ENCODE measurements at places on chromosomes 2 and 18.

GRCh38 chr2:189487283-189488007 lies 46.2 kb downstream of the WDR75 start:
- DNase-seq, result no peak

DNA sequence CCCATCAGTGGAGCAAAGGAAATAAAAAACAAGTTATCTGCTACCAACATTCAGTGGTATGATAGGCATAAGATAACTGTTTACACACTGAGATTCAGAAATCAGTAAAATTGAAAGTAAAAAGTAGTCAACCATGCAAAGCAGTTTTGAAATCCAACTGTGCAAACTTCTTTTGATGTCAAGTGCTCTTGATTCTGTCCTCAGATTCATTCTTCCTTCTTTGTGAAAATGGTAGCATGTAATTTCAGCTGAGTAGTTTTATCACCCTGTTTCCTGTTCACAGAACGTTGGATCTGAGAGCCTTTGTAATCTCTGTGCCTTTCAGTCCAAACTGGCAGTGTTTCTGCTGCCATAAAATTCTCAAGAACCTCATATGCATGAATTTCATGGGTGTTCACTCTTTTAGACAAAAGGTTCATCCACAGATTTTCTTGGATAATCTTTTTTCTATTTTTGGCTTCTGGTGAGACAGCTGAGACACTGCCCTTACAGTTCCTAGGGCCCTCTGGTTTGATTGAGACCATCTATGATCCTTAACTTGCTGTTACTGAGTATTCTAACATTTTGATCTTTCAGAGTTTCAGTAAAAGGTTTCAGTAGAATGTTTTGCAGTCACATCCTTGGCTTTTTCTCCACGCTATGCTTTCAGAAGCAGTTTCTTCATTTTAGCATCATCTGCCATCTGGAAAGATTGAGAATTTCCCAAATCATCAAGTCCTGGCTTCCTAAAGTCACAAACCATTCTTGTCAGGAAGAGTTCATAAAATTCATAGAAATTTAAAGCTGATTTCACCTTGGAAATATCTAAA lies 272.3 kb upstream of the EPHA4 start:
- no peak for DNase-seq

- DNase-seq, result no peak
These were observed 438.3 kb downstream of the ZNF521 start for GRCh38 chr18:24913507-24914170.

DNA sequence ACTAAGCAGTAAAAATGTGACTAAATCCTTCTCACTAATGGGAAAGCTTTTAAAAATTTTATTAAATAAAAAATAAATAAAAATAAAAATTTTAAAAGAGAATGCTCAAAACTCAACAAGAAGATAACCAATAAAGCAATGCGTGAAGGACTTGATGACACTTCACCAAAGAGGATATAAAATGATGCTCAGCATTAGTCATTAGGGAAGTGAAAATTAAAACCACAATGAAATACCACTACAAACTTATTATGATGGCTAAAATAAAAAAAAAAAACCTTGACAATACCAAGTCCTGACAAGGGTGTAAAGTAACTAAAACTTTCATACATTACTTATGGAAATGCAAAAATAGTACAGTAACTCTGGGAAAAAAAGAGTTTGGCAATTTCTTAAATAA lies 3.3 kb upstream of the WDR75 start:
- DNase-seq, result peak; percentile 17

GRCh38 chr2:64679673-64680425 lies 26.1 kb upstream of the SERTAD2 start:
- DNase-seq, result no peak

DNA sequence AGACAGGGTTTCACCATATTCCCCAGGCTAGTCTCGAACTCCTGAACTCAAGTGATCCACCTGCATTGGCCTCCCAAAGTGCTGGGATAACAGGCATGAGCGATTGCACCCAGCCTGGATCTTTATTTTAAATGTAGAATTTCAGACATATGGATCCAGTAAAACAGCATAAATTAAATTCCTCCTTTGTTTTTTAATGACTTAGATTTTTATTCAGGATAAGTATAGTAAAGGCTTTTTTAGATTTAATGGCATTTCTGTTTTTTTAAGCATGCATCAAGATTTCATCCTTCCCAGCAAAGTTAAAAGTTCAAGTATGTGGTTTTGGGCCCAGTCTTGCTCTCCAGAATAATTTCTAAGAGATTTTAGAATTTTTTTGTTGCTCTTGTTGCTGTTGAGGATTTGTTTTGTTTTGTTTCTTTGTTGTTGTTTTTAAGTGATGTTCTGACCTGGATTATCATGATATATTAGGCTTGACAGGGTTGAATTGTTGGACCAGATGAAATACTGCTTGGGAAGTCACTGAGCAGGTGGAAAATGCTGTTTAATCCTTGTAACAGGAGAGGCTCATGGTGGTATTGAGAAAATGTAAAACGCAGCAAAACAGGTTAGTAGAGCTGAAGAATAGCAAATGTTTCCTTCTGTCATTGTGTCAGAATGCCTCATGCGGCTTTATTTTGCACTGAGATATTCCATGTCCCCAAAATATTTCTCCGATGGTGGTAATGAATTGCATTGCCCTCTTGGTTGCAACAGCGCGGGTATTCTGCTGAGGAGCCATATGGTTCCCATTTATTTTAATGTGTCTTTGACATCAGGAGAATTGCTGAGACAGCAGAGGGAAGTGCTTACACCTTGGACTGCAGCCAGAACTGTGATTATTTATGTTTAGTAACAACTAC lies 147.9 kb downstream of the GALNT3 start:
- DNase-seq, result no peak

- DNase-seq, result no peak
These were observed 708.7 kb upstream of the LRATD1 start for GRCh38 chr2:13923823-13924222.

GRCh38 chr18:75262511-75262910 lies 51.9 kb downstream of the TSHZ1 start:
- DNase-seq, result no peak

- no peak for DNase-seq
These were observed 193.7 kb downstream of the DNER start for GRCh38 chr2:229520691-229521096.

DNA sequence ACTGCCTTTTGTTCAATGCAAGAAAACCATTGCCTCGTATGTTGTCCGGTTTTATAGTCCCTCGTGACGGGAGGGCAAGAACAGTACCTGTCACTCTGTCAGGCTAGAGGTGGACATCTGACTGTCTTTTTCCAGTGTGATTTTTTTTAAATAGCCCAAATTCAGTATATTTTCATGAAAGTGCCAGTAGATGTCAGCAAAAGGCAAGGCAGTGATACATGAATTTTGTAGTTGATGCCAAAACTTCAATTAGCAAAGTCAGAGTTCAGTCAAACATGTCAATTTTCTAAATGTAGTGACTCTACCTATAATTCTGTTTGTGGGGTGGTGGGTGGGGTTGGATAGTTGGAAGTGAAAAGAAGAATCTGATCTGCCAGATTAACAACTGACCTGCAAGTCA lies 296.0 kb upstream of the MC4R start:
- no peak for DNase-seq

- DNase-seq, result no peak
These were observed 308.5 kb upstream of the TFPI start for GRCh38 chr2:187862715-187863114.

GRCh38 chr2:230896346-230897115 lies 28.5 kb downstream of the GPR55 start:
- DNase-seq, result no peak

GRCh38 chr18:57533868-57534510 lies 52.5 kb downstream of the FECH start:
- no peak for DNase-seq

DNA sequence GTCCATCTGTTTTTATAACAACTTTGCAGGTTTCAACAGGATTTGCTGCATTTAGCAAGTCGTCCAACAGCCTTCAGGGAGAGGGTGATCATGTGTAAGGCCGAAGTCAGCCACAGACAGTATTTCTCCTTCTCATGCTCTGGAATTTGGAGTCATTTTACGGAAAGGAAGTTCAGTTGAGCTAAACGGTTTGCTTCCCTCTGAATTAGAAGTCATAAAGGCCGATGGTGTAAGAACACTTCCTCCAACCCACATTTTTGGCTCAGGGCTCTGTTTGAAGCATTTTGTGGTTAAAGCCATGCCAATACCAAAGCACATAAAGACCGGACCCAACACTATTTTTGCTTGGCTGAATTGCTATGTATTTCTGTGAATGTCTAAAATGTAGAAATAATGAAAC lies 129.5 kb downstream of the TMEM182 start:
- DNase-seq, result no peak

DNA sequence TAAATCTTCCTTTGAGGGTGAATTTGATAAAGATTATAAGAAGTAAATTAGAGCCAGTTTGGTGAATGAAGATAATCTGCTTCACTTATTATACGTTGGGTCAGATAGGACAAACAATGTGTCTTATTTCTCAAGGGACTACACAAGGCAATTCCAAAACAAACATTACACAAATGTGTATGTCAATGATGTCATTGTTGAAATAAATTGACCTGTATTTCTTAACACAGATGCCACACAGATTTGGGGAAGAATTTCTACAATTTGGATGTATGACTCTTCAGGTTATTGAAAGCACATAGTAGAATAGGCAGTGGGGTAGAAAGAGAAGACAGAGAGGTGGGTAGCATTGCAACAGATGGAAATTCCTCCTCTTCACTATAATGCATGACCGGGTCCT lies 6.9 kb upstream of the CRIM1 start:
- no peak for DNase-seq

DNA sequence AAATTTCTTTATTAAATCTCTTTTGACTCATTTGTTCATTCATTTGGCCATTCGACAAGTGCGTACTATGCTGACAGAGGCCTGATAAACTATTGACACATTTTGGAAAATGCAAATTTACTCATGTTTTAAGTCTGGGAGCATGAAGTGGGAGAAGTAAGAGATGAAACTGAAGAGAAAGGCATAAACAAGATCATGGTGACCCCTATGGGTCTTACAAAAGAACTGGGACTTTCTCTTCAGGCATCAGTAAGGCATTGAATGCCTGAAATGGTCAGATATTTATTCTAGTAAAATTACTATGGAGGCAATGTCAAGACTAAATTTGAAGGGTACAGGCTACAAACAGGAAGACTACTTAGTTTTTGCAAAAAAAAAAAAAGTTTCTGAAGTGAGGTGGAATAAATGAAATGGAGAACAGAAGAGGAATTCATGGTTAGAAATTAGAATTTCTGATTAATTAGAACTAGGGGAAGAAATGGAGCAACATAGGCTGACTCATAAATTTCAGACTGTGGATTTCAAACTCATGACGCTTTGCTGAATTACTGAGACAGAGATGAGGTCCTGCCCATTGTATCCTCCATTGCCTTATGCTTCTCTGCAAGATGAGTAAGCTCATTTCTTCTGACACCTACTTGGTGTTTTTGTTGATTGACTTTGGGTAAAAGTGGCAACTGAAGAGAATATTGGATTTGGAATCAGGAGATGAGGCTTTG lies 32.7 kb downstream of the VSNL1 start:
- no peak for DNase-seq

DNA sequence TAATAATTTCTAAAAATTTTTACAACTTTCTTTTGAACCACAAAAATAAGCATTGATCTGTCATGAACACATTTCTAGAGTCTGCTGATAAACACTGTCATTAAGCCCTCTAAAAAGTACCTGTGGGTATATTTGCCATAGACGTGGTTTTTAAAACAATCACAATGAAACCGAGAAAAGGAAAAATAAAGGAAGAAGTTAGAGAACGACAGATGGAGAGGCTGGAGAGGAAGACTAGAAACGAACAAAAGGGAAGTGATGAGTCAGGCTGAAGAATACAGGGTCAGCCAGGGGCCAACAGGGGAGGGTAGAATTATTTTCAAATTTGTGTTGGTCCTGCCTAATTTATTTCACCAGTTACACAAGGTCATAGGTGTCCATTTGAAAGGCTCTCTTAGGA lies 62.0 kb downstream of the MYL12B start:
- no peak for DNase-seq

DNA sequence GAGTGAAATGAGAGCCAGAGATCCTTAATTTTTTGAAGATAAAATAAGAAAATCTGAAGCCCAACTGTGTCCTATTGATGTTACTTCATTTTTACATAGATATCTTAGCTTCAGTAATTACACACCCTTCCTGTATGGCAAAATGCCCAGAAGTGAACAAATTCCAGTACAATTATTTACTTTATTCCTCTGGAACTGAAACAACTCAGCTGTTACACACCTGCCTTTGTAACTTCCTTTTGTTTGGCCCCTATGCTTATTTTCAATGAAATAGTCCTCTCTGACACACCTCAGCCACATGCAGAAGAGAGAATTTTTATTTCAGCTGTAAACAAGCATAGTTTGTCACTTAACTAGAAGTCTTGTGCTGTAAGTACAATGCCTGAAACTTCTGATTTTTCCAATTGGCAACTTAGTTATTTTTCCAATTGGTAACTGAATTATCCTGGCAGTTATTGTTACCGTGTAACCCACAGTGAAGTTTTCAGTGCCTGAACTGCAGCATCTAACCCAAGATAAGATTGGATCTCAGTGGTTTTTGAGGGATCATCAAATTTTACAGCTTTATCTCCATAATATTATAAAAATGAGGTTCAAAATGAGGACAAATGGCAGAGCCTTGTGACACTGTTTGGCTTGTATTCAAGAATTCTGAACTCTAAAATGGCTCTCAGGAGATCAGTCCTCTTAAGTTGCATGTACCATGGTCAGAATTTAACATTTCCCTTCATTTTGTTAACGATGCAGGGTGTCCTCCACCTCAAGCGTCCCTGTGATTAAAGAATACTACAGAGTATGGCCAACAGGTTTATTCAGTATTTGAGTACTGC lies 82.6 kb downstream of the PKP4 start:
- DNase-seq, result no peak

- DNase-seq, result peak; percentile 89
These were observed 18.2 kb upstream of the GPR55 start for GRCh38 chr2:230942920-230943896.

DNA sequence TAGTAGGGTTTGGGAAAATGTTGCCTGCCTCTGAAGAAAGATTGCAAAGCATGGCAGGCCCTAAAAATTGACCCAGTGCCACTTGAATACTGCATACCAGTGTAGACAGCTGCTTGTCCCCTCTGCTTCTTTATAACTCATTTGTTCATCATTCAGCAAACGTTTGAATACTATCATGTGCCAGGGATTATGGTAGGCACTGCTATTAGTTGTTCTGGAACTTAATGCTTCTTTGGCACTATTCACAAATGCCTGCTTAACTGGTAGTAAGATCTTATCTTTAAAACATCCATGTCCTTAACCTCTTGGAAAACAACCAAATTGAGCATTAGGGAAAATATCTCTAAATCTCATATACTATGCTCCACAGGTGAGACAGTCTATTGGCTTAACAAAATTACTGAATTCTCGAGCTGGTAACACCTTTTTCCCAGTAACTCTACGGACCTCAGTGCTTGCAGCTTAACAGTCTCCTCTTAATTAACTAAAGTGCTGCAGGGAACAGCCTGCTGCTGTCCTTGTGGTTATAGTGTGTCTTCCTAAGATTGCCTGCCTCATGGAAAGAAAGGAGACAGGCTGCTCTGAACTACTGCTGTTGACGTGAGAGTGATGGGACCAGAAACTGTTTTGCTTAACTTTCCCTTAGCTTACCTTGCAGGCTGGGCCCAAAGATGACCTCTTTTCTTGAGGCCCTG lies 93.2 kb downstream of the MIB1 start:
- DNase-seq, result no peak

Data from activated CD4-positive, alpha-beta T cell treated with anti-CD3 and anti-CD28 coated beads, Interleukin-2, Interleukin-4, amounts not matched to agents 100 ng/mL and 50 ng/mL, durations not matched to agents 16 hours and 8 hours (primary cell).